ENCODE measurements at places on chromosomes 12 and 14. TPM values are rescaled to one million over a fixed set of nuclear protein-coding genes. Genes with fewer than 3 reads are reported as not detected.

BMP4 gene
- 0.42 TPM for total RNA-seq

- H3K4me3 ChIP-seq = no peak overlapping the region
- no peaks in the 10 kb centered on the region for H3K36me3 ChIP-seq
- no peak for DNase-seq
- H3K4me1 ChIP-seq = no peaks in the 10 kb centered on the region
Measured at GRCh38 chr14:48229091-48229490, 553.7 kb upstream of the MDGA2 start.

GRCh38 chr14:34318014-34318413, 144.0 kb downstream of the SPTSSA start:
- no peak overlapping the region for H3K27ac ChIP-seq
- DNase-seq = no peak
- no peak overlapping the region for H3K4me3 ChIP-seq
- H3K27me3 ChIP-seq = peaks cover 16% of the 10 kb centered on the region

GRCh38 chr12:84502907-84503787, 409.5 kb downstream of the SLC6A15 start:
- H3K27me3 ChIP-seq = no peaks in the 10 kb centered on the region
- H3K27ac ChIP-seq = no peak overlapping the region
- H3K4me1 ChIP-seq = no peaks in the 10 kb centered on the region
- no peak for DNase-seq
- H3K36me3 ChIP-seq = no peaks in the 10 kb centered on the region

DNA sequence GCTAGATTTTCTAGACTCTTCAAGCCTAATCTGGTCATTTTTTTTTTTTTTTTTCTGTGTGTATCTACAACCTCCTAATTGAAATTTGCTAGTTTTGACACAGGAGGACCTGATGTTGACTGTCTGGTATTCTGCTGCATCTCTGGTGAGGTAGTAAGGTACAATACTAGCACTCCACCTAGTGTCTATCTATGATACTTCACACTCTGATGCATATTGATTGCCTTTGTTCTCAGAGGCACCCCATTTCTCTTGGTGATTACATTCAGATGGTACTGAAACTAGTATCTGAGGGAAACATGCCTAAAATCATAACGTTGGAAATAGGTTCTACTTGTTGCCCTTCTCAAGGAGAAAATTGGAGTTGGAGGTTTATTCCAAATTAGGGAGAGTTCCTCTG, 930.5 kb upstream of the NOVA1 start:
- H3K27ac ChIP-seq = no peak overlapping the region
- no peak overlapping the region for H3K4me3 ChIP-seq
- no peaks in the 10 kb centered on the region for H3K27me3 ChIP-seq
- DNase-seq = no peak
- no peaks in the 10 kb centered on the region for H3K4me1 ChIP-seq
- H3K36me3 ChIP-seq = no peaks in the 10 kb centered on the region

DNA sequence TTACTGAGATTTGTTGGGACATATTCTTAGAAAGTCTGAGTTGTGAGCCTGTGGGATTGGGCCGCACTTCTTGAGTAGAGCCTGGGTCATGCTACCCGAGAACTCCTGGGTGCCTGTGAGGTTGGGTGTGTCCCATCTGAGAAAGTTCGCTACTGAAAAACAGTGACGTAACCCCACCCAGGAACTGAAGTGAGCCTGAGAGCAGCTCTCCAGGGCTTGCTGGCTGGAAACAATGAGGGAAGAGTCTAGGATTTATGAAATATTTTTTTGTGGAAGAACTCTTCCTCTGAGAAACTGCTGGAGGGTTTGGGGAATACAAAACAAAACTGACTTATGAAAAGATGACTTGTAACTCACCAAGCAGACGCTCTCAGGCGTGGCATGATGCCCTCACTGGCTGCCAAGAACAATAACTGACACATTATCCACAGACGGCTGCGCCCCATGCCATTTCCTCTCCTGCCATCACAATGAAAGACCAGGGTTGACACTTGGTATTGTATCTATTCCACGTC, 69.2 kb downstream of the RASSF3 start:
- peak overlapping the region; percentile 82 for H3K4me3 ChIP-seq
- no peak for DNase-seq
- no peaks in the 10 kb centered on the region for H3K27me3 ChIP-seq
- peaks cover 74% of the 10 kb centered on the region for H3K4me1 ChIP-seq
- H3K27ac ChIP-seq = peak overlapping the region; percentile 90

DNA sequence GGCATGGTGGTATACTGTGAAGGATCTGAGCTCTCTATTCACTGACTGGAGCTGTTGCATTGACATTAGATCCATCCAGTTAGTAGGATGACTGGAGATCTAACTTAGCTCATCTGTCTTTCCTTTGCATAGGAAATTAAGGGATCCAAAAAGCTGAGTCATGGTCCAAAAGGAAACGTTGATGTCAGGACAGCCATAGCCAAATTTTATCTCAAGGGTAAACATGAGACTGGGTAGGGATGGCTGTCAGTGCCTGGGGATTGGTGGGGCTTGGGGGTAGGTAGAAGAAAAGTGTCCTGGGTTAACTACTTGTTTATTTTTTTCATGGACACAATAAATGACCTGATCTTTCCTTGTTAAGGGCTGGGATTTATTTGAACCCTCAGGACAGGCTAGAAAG, 4.6 kb downstream of the FAM177A1 start:
- no peak for DNase-seq
- no peaks in the 10 kb centered on the region for H3K27me3 ChIP-seq

- no peak overlapping the region for H3K27ac ChIP-seq
- H3K4me3 ChIP-seq = no peak overlapping the region
- H3K36me3 ChIP-seq = no peaks in the 10 kb centered on the region
- DNase-seq = no peak
- H3K4me1 ChIP-seq = peaks cover 4% of the 10 kb centered on the region
- H3K27me3 ChIP-seq = no peaks in the 10 kb centered on the region
Measured at GRCh38 chr12:91613223-91613779, 430.7 kb upstream of the DCN start.

- H3K4me3 ChIP-seq = no peak overlapping the region
- no peaks in the 10 kb centered on the region for H3K4me1 ChIP-seq
- no peaks in the 10 kb centered on the region for H3K36me3 ChIP-seq
- DNase-seq = no peak
Measured at GRCh38 chr12:52193991-52194390, 2.2 kb upstream of the KRT80 start.

DNA sequence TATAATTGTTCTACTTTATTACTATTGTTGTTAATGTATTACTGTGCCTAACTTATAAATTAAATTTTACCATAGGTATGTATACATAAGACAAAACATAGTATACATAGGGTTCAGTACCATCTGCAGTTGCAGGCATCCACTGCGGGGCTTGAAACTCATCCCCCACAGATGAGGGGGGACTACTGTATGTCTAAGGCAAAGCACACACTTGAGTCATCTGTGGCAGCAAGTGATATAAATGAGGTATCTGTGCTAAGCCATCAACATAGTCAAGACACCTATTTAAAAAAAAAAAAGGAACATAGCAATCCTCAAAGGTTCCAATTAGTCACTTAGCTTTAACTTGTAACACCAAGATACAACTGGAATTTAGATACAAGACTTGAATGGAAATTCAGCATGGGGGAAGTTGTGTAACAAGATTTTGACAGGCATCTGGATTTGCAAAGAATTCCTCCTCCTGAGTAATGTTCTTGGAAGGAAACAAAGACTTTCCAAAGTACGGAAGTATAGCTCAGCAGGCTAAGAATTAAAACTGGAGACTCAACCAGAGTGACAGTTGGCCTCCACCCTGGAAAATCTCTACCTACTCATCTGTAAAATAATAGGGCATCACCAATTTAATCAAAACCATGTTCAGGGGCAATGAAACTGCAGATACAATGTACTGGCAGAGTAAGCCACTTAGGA, 14.9 kb downstream of the DCAF5 start:
- no peak overlapping the region for H3K4me3 ChIP-seq
- peaks cover 17% of the 10 kb centered on the region for H3K4me1 ChIP-seq
- no peak for DNase-seq
- H3K27me3 ChIP-seq = no peaks in the 10 kb centered on the region
- peaks cover 8% of the 10 kb centered on the region for H3K36me3 ChIP-seq

GRCh38 chr14:38992067-38992844, 110.8 kb downstream of the SEC23A start:
- peaks cover 6% of the 10 kb centered on the region for H3K27me3 ChIP-seq
- no peak overlapping the region for H3K4me3 ChIP-seq

ENDOU gene
- total RNA-seq = not detected

DNA sequence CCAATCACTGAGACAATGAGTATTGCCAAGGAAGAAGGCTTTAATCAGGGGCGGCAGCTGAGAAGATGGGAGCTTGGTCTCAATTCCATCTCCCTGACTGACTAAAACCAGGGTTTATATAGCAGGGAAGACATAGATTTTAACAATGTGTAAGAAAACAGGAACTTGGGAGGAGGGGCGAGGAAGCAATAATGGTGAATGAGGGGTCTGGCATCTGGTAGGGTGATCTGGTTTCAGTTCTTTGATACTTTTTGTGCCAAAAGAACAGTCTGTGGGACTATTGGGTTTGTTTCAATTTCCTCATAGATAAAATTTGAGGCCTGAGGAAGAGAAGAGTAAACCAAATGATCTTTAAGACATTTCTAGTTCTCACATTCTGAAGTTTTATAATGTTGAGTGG, 49.2 kb downstream of the FUT8 start:
- peaks cover 34% of the 10 kb centered on the region for H3K4me1 ChIP-seq
- H3K36me3 ChIP-seq = peaks cover 65% of the 10 kb centered on the region
- no peak for DNase-seq
- H3K4me3 ChIP-seq = peak overlapping the region; percentile 49
- no peaks in the 10 kb centered on the region for H3K27me3 ChIP-seq

GRCh38 chr12:109885616-109886015, 5.3 kb upstream of the GLTP start:
- H3K4me3 ChIP-seq = no peak overlapping the region
- DNase-seq = no peak
- H3K27ac ChIP-seq = no peak overlapping the region
- peaks cover 30% of the 10 kb centered on the region for H3K4me1 ChIP-seq
- H3K27me3 ChIP-seq = peaks cover 20% of the 10 kb centered on the region
- peaks cover 2% of the 10 kb centered on the region for H3K36me3 ChIP-seq

KRT75 gene
- total RNA-seq = not detected

DNA sequence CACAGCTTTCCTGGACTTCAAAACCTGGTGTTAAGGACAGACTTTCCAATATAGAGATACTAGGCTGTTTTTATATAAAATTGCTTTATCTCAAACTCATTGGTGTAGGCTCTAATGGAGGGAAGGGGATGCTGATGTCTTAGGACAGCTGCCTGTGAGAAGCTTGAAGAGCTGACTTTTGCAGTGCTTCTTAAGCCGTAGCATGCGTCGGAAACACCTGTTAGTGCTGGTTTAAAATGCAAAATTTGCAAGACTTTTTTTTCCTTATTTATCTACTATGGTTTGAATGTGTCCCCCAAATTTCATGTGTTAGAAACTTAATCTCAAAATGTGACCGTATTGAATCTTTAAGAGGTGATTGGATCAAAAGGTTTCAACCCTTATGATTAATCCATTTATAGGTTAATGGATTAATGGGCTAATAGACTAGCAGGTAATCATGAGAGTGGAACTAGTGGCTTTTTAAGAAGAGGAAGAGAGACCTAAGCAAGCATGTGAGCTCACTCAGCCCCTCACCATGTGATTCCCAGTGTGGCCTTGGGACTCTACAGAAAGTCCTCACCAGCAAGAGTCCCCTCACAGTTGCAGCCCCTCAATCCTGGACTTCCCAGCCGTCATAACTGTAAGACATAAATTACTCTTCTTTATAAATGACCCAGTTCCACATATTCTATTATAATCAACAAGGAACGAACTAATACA, 60.9 kb upstream of the FUT8 start:
- H3K4me1 ChIP-seq = peaks cover 41% of the 10 kb centered on the region
- H3K27ac ChIP-seq = no peak overlapping the region
- no peak for DNase-seq
- no peaks in the 10 kb centered on the region for H3K27me3 ChIP-seq

- no peak overlapping the region for H3K4me3 ChIP-seq
- H3K36me3 ChIP-seq = no peaks in the 10 kb centered on the region
- DNase-seq = no peak
- H3K27me3 ChIP-seq = peaks cover 9% of the 10 kb centered on the region
- H3K4me1 ChIP-seq = peaks cover 15% of the 10 kb centered on the region
Measured at GRCh38 chr14:101118233-101118632, 214.7 kb upstream of the RTL1 start.

- H3K4me3 ChIP-seq = no peak overlapping the region
- H3K27ac ChIP-seq = no peak overlapping the region
- no peaks in the 10 kb centered on the region for H3K27me3 ChIP-seq
- peaks cover 4% of the 10 kb centered on the region for H3K36me3 ChIP-seq
- H3K4me1 ChIP-seq = peaks cover 4% of the 10 kb centered on the region
Measured at GRCh38 chr12:40038619-40039018, 67.3 kb downstream of the SLC2A13 start.

TEAD4 gene
- total RNA-seq = not detected

GRCh38 chr14:34270361-34270760, 191.7 kb downstream of the SPTSSA start:
- H3K4me3 ChIP-seq = no peak overlapping the region
- H3K4me1 ChIP-seq = no peaks in the 10 kb centered on the region
- H3K27ac ChIP-seq = no peak overlapping the region
- peaks cover 2% of the 10 kb centered on the region for H3K27me3 ChIP-seq
- no peaks in the 10 kb centered on the region for H3K36me3 ChIP-seq

LMO3 gene
- total RNA-seq = not detected

GLIPR1L1 gene
- not detected for total RNA-seq

DNA sequence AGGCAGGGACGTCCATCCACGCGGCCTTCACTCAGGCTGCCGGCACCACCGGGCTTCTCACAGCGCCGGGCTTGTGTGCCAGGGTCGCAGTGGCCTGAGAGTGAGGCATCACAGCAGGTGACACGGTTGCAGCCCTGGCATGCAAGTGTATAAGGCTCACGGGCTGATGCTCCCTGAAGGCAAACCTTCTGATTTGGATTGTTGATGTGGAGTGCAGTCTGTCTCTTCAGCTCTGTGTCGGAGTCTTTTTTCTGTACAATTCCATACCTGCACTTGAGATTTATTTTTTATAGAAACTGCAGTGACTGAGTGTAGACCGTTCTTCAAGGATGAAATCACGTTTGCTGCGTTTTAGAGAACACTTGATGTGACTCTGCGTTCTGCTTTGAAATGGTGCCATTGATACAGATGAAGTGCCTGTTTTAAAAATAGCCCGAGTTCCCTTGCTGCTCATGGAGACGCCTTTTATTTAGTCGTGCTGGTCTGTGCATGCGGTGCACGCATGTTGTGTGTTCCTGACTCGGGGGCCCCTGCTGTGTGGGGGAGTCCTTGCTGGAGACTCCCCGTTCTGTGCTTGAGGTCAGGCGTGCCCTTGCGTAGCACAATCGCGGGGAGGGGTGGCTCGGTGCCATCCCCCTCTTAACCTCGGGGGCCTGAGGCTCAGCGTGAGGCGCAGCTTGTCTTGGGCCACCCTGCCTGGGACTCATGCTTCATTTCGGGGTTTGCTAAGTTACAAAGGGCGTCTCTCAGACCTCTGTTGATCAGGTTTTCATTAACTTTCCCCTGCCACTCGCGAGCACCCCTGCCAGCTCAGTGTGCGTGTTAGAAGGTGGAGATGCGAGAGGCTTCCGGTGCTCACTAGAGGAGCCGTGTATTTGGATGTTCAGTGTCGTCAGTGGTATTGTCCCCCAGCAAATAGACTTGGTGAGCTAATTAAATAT, 21.6 kb upstream of the AMN start:
- no peaks in the 10 kb centered on the region for H3K27me3 ChIP-seq
- H3K27ac ChIP-seq = peak overlapping the region; percentile 90
- DNase-seq = peak; percentile 41
- peaks cover 3% of the 10 kb centered on the region for H3K36me3 ChIP-seq

- no peaks in the 10 kb centered on the region for H3K4me1 ChIP-seq
- no peak for DNase-seq
- H3K4me3 ChIP-seq = no peak overlapping the region
- peaks cover 12% of the 10 kb centered on the region for H3K27me3 ChIP-seq
- no peaks in the 10 kb centered on the region for H3K36me3 ChIP-seq
Measured at GRCh38 chr12:42571327-42572009, 18.1 kb downstream of the PRICKLE1 start.

STAC3 gene
- total RNA-seq = 11.4 TPM
